Activated CD4-positive, alpha-beta T cell treated with anti-CD3 and anti-CD28 coated beads, Interleukin-2, amount 50 U/mL, for 24 hours (primary cell): ENCODE measurements at places on chromosomes 7 and 10.
A peak's percentile ranks its signal among the peaks of the same experiment; 100 is the strongest.

- DNase-seq, result no peak
Measured at GRCh38 chr7:121023683-121024511, 35.4 kb downstream of the CPED1 start.

DNA sequence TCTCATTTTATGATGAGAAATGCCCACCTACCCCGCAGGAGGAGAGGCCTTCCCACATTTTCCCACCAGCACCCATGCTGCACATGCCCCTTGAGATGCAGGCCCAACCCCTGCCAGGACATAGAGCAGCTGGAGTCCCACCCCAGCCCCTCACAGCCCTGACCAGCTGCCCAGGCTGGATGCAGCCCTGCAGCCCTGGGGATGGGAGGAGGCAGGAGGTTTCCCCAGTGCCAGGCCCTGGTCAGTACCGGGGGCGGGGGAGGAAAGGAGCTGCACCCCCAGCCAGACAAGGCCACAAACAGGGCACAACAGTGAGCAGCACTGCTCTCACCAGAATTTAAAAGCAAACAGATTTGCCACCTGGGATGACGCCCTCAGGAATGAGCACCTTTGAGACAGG is 196.1 kb downstream of the PTPRN2 start:
- DNase-seq, result no peak

- DNase-seq, result no peak
Measured at GRCh38 chr7:26489906-26490639, 198.4 kb downstream of the SNX10 start.

DNA sequence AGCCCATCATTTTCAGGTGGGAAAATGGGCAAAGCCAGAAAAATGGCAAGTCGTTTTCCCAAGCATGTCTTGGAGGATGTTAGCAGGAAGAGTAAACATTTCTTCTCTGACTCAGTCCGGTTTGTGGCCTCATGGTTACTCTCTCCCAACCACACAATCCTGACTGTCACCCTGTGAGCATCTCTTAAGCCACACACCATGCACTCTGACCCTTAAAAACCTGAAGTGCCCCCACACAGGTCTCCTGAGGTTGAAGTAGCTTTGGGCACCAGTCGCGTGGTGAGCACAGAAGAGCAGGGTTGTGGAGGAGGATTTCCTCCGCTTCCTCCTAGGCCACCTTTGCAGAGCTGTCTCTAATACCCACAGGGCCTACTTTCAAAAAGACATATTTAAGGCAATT is 387.3 kb upstream of the NPVF start:
- no peak for DNase-seq

DNA sequence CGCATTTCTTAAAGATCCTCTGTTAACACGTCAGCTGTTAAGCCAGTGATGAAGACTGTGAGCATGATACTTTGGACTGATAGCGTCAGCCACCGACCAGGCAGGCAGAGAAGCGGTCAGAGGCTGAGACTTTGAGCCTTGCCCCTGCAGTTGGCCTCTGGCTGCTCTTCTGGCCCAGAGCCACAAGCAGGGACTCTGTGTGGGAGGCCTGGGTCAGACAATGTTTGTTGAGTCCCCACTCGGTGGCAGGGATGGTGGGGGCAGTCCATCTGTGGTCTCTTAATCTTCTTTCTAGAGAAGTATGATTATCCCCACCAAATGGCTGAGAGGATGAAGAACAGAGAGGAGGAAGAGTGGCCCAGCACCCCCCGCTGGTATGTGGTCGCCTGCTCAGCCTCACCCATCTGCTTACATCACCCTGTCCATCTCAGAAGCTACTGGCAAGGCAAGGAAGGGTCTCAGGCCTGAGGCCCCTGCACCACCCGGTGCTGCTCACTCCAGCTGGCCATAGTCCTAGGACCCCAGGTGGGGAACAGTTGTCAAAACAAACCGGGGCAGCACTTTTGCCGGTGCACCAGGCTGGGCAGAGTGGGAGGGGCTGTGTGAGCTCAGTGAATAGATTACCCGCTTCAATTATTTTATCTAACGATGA is 202.9 kb downstream of the GRID1 start:
- DNase-seq, result no peak

DNA sequence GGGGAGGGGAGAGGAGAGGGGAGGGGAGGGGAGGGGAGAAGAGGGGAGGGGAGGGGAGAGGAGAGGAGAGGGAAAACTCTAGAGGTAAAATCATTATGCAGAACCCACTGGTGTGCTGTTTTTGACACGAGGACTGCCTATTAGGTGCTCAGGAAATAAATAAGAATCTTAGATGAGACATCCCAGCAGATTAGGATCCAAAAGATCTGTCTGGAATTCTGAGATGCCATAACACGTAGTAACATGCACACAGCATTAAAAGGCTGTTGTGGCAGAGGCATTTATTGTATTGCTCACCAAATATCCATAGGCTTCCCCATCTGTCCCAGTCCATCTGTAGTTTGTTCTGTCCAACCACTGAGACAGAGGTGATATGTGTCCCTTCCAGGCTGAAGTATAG is 40.8 kb upstream of the KMT2E start:
- no peak for DNase-seq

DNA sequence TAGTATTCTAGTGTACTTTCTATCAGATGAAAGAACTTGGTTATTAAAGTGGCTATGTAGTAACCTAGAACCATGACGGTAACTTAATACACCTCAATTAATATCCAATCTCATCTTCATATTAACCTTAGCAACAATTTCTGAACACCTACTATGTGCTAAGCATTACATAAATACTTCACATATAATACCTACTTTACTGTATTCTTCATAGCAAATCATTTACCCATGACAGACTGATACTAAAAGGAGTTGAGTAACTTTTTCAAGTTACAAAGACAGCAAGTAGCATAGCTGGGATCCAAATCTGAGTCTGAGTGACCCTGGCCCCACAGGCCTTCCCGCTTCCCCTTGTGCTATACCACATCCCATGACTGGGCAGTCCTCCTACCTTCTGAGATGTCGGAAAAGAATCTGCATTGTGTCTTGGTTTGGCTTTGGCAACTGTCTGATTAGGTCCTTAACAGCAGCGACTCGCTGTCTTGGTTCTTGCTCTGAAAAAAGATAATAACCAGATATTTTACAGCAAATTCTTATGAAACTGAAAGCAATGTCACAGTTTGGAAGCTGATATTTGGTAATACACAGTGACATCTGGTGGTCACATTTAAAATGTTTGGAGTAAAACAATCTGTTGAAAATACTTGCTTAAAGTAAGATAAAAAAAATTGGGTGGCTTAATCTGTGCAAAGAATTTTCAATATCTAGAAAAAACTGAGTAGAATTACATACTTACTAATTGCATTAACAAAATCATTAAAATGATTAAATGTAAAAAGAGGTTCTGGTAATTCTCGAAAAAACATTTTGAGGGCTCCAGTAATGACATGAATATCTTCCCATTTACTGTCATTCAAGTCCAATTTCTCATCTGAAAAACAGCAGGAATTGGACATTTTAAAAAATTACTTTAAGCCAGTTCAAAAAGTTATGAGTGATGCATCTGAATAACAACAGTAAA is 120.1 kb downstream of the ARHGAP12 start:
- peak; percentile 2 for DNase-seq
